ENCODE measurements at places on chromosomes 5 and 9. TPM values are rescaled to one million over a fixed set of nuclear protein-coding genes. Genes with fewer than 3 reads are reported as not detected.

DNA sequence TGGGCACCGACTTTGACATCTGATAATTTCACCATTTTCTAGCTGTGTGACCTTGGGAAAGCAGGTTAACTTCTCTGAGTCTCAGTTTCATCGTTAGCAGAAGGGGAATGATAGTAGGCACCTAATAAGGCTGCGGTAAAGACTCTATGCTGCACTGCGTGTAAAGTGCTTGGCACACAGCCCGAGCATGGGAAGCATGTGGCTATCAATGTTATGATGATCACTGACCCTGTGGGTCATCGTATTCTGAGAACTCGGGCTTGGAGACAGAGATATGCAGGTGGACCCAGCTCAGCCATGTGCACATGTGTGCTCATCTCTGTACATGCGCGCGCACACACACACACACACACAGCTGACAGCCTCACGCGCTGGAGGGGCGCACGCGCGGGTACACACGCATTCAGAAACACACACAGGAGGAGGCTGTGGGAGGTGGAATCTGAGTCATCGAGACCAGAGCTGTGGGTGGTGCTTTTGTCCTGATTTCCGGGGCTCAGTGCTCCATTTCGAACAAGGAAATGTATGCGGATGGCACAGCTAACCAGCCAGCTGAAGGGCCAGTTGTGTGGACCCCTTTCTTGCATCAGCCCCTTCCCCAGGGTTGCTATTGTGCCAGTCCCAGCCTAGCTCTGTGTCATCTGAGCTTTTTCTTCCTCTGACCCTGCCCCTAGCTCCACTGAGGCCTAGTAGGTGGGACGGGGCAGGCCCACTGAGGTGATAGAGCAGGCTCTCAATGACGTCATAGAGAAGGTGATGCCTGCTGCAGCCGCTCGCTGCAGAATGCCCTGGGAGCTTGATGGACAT is 11.1 kb upstream of the ARAP3 start:
- DNase-seq, result no peak

- DNase-seq, result no peak
Observed at GRCh38 chr5:138602371-138603000, 27.3 kb upstream of the HSPA9 start.

DNA sequence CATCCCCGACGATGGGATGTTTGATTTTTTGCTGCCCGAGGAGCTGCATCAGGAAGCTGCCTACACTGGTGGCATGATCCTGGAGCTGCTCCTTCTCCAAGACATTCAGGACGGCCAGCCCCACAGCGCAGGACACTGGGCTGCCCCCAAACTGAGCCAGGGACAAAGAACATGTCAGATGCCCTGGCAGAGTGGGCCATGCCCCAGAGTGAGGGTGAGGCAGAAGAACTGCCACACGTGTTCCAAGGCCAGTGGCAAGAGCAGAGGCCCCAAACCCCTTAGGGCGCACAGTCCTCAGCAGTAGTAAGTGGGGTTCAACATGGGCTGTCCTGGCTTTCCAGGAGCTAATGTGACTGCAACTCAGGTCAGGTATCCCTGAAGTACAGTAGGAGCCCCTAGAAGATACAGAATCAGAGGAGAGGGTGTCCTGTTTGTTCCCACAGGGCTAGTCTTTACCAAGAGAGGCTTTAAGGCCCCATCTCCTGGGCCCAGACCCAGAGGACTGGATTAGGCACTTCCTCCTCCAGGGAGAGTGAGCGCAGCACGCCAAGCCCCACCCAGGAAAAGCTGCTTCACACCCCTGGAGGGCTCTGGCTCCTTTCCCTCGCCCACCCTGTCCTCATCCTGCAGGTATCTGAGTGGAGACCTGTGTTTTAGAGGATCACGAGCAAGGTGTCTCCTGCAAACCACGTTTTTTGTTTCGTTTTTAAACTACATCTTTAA is 11.1 kb downstream of the HNRNPAB start:
- peak; percentile 70 for DNase-seq

DNA sequence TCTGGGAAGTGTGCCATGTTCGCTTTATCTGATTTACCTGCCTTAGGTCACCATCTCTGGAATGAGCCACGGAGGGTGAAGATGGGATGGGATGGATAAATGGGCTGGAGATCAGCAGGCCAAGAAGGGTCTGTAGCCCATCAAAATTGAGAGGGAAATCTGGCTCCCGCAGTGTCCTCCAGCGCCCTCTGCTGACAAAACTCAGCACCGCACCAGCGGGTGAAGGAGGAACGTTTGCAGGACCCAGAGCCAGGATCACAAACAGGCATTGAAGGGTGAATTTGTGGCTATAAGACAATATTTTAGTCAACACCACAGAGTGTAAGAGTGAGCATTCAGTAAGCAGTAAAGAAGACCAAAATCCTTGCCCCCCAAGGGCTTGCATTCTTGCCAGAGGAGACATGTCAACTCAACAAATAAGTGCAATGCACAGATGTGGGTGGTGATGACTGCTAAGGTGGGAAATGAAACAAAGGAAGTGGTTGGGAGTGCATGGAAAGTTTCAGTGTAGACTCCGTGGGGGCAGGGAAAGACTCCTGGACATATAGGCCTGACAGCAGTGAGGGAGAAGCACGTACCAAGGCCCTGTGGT is 124.4 kb downstream of the TENT4A start:
- no peak for DNase-seq

GRCh38 chr5:68673106-68673822 is 420.6 kb upstream of the SLC30A5 start:
- DNase-seq, result no peak

- no peak for DNase-seq
Observed at GRCh38 chr9:95901506-95901905, 26.0 kb downstream of the ERCC6L2 start.

- no peak for DNase-seq
Observed at GRCh38 chr9:13778631-13779030, 499.1 kb upstream of the MPDZ start.

GRCh38 chr5:157570531-157571200 is 4.9 kb downstream of the ADAM19 start:
- no peak for DNase-seq

DNA sequence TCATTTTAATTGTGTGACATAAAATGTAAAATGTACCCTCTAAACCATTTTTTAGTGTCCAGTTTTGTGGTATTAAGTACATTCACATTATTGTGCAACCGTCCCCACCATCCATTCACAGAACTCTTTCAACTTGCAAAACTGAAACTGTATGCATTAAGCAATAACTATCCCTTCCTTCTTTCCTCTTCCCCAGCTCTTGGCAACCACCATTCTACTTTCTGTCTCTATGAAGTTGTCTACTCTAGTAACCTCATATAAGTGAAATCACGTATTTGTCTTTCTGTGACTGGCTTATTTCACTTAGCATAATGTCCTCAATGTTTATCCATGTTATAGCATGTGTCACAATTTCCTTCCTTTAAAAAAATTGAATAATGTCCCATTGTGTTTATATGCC is 142.4 kb downstream of the C9orf152 start:
- no peak for DNase-seq

DNA sequence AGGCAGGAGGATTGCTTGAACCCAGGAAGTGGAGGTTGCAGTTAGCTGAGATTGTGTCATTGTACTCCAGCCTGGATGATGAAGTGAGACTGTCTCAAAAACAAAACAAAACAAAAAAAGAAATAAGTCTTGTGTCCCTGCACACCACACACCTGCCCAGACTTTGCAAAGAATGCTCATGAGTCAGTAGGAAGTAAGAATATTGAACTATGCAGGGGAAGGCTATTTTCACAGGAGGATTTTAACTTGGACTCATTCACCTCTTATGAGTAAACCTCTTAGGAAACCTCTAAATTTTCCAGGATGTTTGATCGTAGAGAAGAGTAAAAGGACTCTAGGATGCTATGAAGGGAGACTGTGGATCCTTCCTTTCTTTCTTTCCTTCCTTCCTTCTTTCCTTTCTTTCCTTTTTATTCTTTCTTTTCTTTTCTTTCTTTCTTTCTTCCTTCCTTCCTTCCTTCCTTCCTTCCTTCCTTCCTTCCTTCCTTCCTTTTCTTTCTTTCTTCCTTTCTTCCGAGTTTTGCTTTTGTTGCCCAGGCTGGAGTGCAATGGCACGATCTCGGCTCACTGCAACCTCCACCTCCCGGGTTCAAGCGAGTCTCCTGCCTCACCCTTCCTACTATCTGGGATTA is 96.7 kb upstream of the CLINT1 start:
- no peak for DNase-seq

GRCh38 chr5:115333164-115333563 is 36.7 kb upstream of the CCDC112 start:
- DNase-seq, result no peak

GRCh38 chr9:129125478-129125877 is 14.3 kb downstream of the PTPA start:
- no peak for DNase-seq

GRCh38 chr5:148833122-148833521 is 6.7 kb downstream of the ADRB2 start:
- no peak for DNase-seq

DNA sequence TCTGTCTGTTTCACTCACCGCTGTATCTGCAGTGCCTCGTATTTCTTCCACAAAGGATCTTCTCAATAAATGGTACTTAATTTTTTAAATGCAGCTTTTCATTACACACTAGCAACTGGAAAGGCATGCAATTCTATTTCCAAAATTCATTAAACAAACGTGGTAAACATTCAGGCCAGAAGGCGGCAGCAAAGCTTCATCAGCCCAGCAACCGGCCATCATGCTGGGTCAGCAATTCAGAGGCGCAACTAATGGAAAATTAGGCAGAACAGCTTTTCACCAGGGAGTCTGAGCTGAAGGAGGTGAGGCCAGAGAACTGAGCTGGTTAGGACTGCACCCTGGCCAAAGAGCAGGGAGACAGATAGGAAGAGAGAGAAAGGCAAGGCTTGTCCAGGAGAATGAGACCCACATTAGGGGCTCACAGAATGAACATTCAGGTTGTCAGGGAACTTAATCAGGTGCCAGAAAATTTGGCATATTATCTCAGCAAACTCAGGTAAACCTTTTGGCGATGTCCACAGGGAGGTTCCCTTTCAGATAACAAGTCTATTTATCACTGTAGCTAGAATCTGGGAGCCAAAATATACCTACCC is 17.7 kb upstream of the RNF180 start:
- DNase-seq, result peak; percentile 37

GRCh38 chr9:87862536-87863268 is 20.0 kb upstream of the SPATA31E1 start:
- DNase-seq, result no peak

The CTSV gene
- total RNA-seq, result 5.4 TPM

The FRRS1L gene
- total RNA-seq, result 0.52 TPM

The LPAR1 gene
- 25.7 TPM for total RNA-seq
